Activated gamma-delta T cell treated with Interleukin-2 at 50 U/mL for 16 hours (primary cell): ENCODE measurements at places on chromosomes 5 and 9.

GRCh38 chr5:9466697-9467096, 79.2 kb downstream of the SEMA5A start:
- no peak for DNase-seq

DNA sequence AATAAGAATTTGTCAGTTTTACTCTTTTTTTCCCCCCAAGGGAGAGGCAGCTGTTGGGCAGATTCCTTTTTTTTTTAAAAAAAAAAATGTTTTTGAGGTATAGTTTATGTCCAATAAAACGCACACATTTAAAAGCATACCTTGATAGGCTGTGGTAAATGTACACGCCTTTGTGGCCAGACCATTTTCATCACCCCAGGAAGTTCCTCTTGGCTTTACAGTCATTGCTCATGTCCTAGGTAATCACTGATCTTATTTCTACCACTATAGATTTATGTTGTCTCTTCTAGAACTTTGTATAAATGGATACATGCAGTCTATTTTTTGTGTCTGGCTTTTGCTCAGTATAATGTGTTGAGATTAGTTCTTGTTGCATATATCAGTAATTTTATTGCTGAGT, 9.8 kb downstream of the SUB1 start:
- DNase-seq = no peak

DNA sequence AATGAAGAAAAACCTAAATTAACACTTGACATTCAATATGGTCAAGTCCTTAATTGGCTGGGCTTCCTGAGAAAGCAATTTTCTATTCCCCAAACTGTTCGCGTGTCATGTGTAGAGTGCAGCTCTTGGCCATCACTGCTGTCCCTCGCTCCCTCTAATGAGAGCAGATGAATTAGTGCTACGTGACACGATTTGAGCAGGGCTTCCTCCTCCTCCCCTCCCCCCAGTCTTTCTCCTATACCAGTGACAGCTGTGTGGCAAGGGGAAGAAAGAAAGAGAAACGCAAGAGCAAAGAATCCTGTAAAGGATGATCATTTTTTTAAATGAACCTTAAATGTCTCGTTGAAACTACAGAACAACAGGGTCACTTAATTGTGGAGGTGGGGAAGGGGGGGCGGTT, 159.6 kb downstream of the BNC2 start:
- no peak for DNase-seq

DNA sequence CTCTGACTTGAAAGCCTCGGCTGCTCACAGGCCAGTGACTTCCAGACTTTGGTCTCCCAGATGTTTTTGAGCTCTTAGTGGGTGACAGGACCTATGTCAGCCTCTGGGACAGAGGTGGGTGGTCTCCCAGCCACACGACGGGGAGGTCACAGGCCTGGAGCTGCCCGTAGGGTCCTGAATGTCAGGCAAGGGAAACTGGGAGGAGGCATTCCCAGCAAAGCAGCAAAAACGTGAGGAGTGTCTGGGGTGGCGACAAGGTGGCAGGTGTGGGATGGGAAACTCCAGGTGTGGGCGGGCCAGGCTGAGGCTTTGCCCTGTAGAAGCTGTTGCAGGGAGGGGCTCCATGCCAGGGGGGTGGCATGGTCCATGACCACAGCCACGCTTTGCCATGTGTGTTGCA, 110.5 kb downstream of the CACNA1B start:
- DNase-seq = no peak

DNA sequence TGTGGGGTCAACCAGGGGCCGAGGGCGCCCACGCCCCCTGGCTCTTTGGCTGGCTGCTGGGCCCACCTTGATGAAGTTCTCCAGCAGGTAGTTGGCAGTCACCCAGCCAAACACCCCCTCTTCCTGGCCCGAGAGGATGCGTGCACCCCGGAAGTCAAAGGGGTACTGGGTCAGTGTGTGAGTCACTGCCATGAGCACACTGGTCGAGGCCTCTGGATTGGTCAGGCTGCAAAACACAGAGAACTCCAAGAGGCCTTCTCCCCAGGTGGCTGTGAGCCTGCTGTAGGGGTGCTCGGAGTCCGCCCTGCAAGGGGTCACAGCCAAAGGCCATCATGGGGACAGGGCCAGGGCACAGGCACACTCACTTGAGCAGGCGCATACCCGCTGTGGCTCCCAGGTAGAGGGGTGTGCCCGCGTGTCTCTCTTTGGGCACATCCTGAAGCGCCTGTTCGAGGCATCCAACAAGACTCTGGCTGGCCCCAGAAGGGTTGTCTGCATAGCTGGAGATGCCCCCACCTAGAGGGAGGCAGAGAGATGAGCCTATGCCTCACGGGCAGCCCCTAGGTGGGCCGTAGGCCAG, 2.6 kb downstream of the ENTPD2 start:
- no peak for DNase-seq
